ENCODE measurements at places on chromosomes 12 and 14.
A peak's percentile ranks its signal among the peaks of the same experiment; 100 is the strongest.

DNA sequence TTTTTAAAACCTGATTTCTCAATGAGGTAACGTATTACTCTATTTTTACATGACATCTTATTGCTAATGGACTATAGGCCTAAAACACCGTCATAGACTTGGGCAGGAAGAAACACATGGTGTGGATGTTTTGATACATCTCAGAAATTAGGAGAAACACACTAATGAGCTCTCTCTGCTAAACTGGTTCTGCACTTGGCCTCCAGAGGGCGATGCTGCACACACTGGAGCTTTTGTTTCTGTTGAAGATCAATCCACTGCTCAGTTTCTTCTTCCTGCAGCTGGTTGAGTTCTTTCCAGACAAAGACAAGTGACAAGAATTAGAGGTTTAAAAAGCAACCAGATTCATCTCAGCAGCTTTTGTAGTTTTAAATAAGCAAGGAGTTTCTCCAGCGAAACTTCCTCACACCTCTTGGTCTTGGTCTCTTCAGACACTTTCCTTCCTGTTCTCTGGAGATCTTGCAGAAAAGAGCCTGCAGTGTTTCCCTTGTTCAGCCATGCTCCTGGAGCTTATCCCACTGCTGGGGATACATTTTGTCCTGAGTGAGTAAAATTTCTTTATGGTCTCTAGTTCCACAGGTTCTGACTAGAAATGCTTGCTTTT, 178.5 kb upstream of the OR4E1 start:
- H3K4me1 ChIP-seq = no peaks in the 10 kb centered on the region
- H3K27ac ChIP-seq = no peak overlapping the region
- no peaks in the 10 kb centered on the region for H3K36me3 ChIP-seq
- no peak overlapping the region for H3K4me3 ChIP-seq

GRCh38 chr14:81326451-81326850, 73.7 kb downstream of the STON2 start:
- H3K4me3 ChIP-seq = no peak overlapping the region
- H3K27ac ChIP-seq = no peak overlapping the region
- H3K27me3 ChIP-seq = no peaks in the 10 kb centered on the region

DNA sequence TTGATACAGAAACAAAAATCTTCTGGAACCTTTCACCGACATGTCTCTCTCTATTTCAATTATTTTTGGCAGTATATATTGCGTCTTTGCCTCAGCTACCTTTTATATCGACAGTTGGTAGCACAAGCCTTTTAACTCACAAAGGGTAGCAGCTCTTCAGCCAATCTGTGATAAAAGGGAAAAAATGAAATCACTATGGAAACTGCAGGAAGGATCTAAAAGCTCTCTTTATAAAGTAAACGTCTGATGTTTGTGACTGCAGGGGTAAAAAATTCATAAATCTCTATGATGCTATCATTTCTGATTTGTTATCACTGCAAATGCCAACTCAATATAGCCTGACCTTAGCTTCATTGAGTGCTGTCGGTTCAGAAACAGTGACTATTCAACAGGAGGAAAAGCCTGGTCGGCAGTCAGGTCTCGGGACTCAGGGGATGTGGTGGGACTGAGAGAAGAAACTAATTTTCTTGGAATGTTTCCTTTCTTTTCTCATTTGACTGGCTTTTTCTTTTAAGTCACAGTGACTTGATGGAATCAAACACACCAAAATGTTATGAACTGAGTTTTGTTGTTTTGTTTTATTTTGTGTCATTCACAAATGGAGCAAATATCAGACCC, 5.9 kb upstream of the RMST start:
- H3K27me3 ChIP-seq = peaks cover under 1% of the 10 kb centered on the region
- no peaks in the 10 kb centered on the region for H3K4me1 ChIP-seq
- no peak overlapping the region for H3K4me3 ChIP-seq

- no peak overlapping the region for H3K4me3 ChIP-seq
- peak overlapping the region; percentile 24 for H3K27ac ChIP-seq
- H3K27me3 ChIP-seq = no peaks in the 10 kb centered on the region
- peaks cover 97% of the 10 kb centered on the region for H3K36me3 ChIP-seq
- no peaks in the 10 kb centered on the region for H3K4me1 ChIP-seq
- DNase-seq = peak; percentile 68
Measured at GRCh38 chr12:6461401-6462233, 8.9 kb downstream of the VAMP1 start.

DNA sequence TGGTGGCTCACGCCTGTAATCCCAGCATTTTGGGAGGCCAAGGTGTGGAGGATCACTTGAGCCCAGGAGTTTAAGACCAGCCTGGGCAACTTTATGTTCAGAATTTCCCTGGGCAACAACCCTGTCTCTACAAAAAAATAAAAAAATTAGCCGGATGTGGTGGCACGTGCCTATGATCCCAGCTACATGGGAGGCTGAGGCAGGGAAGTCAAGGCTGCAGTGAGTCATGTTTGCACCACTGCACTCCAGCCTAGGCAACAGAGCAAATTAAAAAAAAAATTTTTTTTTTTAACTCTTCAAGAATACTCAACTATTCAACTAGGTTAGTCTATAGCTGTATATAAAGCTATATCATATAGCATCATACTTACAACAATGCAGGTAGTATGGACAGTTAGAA, 113.0 kb downstream of the RALGAPA1 start:
- no peak overlapping the region for H3K27ac ChIP-seq
- H3K4me3 ChIP-seq = no peak overlapping the region
- no peak for DNase-seq
- no peaks in the 10 kb centered on the region for H3K27me3 ChIP-seq
- no peaks in the 10 kb centered on the region for H3K4me1 ChIP-seq

- DNase-seq = no peak
- H3K36me3 ChIP-seq = peaks cover 99% of the 10 kb centered on the region
- no peak overlapping the region for H3K4me3 ChIP-seq
- H3K27me3 ChIP-seq = no peaks in the 10 kb centered on the region
Measured at GRCh38 chr14:20377171-20377570, 33.7 kb downstream of the PARP2 start.

DNA sequence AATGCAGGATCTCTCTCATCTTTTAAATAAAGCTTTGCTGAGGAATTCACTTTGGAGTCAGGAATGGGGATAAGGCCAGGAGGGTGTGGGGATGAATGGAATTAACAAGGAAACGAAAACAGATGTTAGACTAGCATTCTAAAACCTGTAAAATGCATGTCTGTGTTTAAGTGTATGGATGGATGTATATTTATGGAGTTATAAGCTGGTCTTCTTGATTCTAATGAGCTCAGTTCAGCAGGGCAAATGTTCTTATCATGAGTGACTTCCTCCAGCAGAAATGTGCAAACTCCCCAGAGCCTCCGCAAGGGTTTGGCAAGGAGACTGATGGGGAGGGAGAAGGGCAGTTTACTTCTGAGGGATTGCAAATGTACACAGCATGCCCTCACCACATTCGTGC, 149.1 kb downstream of the NTF3 start:
- H3K36me3 ChIP-seq = no peaks in the 10 kb centered on the region
- no peak for DNase-seq
- peaks cover 51% of the 10 kb centered on the region for H3K4me1 ChIP-seq

Measured in heart left ventricle (tissue), 16 donors.